ENCODE measurements at places on chromosomes 12 and 14.
A peak's percentile ranks its signal among the peaks of the same experiment; 100 is the strongest.

GRCh38 chr14:101147848-101148247 lies 244.3 kb upstream of the RTL1 start:
- DNase-seq: no peak

DNA sequence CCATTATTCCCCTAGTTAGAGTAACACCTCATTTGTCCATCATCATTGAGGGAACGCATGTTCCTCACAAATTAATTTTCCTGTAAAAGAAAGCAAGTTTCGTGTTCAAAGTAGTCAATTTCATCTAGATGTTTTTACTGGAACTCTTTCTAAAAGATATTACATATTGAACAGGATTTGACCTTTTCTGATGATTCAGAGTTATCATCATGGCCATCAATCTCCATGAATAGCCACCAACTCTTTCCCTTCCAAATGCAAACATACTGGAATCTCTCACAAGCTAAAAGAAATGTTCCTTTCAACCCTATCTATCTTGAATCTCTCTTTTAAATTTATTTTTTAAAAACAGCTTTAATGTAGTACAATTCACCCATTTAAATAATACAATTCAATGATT lies 263.1 kb upstream of the FAR2 start:
- no peak for DNase-seq

GRCh38 chr12:105205322-105206048 lies 30.5 kb downstream of the APPL2 start:
- DNase-seq: no peak

DNA sequence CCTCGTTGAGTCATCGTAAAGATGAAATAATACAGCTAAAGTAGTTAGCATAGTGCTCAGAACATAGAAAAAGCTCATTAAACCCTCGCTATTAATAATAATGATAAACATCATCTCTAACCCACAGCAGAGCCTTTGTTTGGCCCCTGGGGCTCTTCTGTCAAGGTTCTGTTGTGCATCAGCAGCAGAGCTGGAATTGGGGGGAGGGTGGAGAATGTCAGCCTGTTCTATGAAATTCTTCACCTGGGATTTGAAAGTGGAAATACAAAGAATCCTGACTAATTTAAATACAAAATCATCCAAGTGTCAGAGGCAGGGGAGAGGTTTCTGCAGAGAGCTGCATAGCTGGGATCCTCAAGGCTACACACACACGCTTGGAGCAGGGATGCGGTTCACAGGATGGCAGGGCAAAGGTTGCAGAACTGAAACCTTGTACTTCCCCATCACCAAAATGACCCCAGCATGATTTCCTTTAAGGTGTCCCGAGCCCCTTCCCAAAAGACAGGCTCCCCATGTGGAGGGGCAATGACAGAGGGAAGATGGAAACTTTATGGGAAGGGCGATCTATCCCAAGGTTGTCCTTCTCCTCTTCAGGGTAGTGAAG lies 71.8 kb downstream of the DAD1 start:
- DNase-seq: no peak

GRCh38 chr12:26767865-26768264 lies 65.1 kb downstream of the ITPR2 start:
- DNase-seq: no peak

- peak; percentile 62 for DNase-seq
Observed at GRCh38 chr14:75648066-75648838, 12.4 kb downstream of the ERG28 start.

DNA sequence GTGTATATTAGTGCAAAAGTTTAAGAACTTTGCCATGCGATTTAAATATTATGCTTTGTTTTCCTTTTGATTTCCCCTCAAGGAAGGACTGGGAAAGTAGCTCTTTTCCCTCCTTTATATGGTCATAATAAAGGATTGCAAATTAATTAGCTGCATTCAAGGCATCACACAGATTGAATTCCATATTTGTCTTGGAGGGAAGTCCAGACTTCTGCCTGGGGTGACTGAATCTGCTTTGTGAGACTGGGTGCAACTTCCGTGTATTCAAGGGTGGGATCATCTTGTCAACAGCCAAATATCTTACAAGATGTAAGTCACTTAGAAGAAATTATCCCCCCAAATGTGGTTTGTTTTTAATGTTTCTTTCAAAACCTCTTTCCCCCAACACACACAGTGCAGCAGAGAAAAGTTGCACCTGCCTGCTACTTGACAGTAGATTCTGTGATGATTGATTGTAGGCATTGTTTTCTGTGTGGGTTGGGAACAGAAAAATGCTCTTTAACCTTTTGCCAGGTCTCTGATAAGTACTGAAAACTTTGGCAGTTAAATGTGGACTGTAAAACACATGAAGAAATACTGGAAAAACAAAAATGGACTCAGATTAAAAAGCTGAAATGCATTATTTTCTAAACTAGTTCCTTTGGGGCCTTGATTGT lies 28.4 kb downstream of the STK38L start:
- DNase-seq: peak; percentile 17

DNA sequence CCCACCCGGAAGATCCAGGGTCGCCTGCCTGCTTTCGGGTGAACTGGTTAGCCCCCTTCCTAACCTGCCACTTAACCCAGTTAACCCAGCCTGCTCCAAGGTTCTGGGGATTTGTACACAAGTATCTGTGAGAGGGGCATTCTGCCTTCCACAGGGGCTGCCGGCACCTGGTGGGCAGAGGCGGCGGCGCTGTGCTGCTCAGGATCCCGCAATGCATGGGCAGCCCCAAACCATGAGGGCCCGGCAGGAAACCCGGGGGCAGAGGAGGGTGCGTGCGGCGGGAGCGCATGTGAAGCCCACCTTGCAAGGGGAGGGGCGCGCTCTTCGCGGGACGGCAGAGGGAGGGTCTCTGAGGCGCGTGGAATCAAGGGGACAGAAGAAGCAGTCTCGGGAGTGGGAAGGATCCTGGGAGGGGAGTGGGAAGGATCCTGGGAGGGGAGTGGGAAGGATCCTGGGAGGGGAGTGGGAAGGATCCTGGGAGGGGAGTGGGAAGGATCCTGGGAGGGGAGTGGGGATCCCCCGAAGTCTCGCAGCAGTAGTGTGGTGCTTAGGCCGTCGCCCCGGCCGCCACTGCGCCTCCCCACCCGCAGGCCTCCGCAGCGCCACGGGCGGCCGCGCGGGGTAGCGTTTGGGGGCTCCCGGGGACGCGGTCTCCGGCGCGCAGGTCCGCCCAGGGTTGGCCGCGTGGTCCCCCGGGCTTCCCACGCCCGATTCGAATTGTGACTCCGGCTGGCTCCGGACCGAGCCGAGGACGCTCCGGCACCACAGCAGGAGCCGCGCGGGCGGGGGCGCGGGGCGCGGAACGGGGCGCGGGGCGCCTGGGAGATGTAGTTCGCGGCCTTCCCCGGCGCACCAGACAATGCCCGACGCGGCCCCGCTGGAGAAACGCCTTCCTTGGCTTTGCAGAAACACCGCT lies 4.9 kb upstream of the MTA1 start:
- peak; percentile 73 for DNase-seq

- DNase-seq: no peak
Observed at GRCh38 chr12:86735851-86736250, 479.7 kb upstream of the MGAT4C start.

DNA sequence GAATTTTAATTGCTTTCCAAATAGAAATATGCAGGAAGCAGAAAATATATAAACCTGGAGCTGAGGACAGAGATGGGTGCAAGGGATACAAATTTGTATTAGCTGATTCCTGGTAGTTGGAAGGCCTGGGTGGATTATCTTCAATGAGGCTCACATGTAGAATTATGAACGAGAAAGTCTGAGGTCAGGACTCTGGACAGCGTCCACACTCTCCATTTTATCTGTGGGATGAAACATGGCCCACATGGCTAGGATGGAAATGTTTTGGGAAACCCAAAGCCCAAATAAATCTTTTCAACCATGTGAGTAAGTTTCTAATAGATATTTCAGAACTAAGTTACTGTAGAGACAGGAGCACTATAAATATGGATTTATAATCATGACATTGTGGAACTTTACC lies 256.1 kb downstream of the APAF1 start:
- DNase-seq: no peak
